Amniotic epithelial cell (primary cell): ENCODE measurements at places on chromosomes 4 and X.

DNA sequence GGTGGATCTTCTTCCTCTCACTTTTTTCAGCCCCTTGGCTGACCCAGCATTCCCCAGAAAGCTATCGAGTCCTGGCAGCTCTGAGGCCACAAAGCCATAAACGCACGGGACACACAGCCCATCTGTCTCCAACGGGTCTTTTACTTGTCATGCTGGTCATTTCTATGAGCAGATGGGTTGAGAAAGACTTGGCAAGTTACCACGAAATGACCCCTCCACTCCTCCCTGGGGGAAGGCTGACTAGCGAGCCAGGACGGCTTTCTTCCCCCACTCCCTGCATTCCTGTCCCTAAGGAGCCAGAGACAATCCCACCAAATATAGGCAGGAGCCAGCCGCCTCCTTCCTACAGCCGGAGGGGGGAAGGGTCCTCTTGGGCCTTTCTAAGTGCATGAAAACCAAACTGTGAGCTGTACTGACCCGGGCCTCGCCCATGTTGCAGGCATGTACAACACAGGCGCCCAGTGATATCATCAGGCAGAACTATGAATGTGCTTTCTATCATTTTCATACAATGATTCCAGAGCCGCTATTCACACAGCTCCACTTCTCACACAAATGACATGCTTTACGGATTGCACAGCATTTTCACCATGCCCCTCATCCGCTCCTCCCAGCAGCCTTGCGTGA is 28.6 kb downstream of the AFAP1 start:
- peak; percentile 87 for DNase-seq

GRCh38 chrX:17590892-17591740 is 146.2 kb upstream of the SCML1 start:
- peak; percentile 0 for DNase-seq

DNA sequence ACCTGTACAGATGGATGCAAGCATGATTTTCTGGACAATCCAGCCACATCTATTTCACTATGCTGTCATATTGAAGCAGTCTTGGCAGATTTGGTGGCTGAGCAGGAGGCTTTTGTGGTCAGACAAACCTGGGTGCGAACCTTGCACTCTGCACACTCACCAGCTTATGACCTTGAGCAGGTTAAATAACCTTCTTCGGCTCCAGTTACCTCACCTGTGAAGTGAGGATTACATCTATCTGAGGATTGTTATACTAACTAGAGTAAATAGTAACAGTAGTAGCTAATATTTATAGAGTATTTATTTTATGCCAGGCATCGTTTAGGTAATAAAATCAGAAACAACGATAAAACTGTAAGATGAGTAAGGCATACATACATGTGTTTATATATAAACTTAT is 150.0 kb downstream of the PPP3CA start:
- DNase-seq, result no peak

DNA sequence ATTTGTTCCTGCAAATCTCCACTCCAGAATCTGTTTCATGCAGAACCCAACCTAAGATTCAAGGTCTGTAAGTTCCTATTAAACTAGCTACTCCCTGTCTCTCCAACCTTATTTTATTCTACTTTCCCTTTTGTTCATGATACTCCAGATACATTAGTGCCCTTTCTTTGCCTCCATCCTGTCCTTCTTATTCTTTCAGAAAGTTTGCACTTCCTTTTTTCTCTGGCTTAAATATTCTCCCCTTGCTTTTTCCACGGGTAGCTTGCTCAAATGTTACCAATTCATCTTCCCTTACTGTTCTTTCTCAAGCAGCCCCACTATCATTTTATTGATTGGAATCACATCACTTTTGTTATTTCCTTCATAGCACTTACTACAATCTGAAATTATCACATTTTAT is 72.1 kb downstream of the CAMK2D start:
- DNase-seq, result no peak

DNA sequence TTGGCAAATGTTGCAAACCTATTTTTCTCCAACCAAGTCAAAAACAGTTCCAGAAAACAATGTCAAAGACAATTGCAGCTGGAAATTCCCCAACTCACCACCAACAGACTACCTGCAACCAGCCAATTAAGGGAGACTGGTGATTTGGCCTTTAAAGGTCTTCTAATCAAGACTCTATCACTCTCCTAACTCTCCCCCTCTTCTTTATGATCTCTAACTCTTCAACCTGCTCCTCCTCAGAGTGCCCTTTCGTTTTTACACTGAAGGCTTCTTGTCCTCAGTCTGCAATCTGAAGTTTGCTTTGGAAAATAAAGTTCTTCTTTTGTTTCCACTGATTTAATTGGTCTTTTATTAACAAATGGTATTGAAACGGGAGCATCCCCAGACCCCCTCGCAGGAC is 203.9 kb downstream of the TECRL start:
- DNase-seq, result no peak

- peak; percentile 16 for DNase-seq
These were observed 190.8 kb upstream of the NUDT6 start for GRCh38 chr4:123113155-123113554.

- peak; percentile 85 for DNase-seq
These were observed 189.0 kb upstream of the HCCS start for GRCh38 chrX:10922159-10922558.

DNA sequence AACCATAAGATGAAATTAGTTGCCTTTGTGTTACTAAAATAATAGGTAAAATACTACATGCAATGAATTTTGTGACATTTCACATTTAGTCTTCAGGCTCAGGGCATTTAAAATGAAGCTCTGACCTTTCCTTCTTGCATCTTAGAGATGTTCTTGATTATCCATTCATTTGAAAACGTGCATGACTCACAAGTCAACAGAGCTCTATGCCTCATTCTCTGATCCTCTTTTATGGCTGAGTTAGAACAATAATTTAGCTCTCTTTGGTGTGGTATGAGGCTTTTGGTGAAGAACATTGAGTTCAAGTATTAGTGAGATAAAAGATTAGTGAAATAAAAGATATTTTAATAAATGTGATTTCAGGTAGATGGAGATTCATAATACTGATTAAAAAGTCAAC is 66.5 kb downstream of the TIGD2 start:
- DNase-seq, result no peak

GRCh38 chr4:40648131-40648530 is 18.5 kb upstream of the RBM47 start:
- DNase-seq, result no peak

- DNase-seq, result no peak
These were observed 240.8 kb upstream of the DDX53 start for GRCh38 chrX:22758807-22759481.

- DNase-seq, result no peak
These were observed 2.7 kb upstream of the PIR start for GRCh38 chrX:15495801-15496200.

DNA sequence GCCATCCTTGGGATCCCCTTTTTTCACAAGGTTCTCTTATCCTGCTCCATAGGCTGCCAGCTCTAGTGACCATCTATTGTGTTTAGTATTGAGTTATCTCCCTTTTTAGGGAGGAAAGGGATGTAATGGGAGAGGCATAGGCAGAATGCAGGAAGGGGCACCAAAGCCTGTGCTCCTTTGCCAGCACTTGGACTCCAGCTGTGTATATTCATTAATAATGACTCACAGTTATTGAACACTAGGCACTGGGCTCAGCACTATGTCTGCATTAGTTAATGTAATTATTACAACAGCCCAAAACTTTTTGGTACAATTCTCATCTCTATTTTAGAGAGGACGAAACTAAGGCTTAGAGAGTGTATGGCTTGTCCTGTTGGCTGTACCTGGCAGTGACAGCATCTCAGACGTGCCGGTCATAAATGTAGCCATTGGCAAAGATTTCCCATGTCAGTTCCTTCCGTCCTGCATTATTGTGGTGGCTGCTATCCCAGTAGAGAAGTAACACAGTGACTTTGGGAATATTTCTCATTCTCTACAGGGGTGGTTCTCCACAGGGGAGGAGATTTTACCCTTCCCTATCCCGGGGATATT is 90.3 kb downstream of the AFF1 start:
- DNase-seq, result no peak

DNA sequence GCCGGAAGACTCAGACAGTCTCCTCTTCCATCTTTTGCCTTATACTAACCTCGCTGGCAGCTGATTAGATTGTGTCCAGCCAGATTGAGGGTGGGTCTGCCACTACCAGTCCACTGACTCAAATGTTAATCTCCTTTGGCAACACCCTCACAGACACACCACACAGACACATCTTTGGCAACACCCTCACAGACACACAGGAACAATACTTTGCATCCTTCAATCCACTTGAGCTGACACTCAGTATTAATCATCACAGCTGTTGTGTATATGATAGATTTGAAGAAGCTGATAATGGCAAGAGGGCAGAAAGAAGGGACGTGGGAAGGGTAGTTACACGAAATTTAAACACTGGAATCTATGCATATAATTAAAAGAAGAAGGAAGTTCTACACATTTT is 139.5 kb downstream of the ANKRD50 start:
- DNase-seq, result no peak

- peak; percentile 65 for DNase-seq
These were observed 132.9 kb upstream of the SPANXC start for GRCh38 chrX:141375011-141375760.

GRCh38 chr4:40058854-40059253 is 2.2 kb downstream of the N4BP2 start:
- DNase-seq, result no peak

GRCh38 chrX:22462959-22463358 is 190.2 kb downstream of the CBLL2 start:
- no peak for DNase-seq

DNA sequence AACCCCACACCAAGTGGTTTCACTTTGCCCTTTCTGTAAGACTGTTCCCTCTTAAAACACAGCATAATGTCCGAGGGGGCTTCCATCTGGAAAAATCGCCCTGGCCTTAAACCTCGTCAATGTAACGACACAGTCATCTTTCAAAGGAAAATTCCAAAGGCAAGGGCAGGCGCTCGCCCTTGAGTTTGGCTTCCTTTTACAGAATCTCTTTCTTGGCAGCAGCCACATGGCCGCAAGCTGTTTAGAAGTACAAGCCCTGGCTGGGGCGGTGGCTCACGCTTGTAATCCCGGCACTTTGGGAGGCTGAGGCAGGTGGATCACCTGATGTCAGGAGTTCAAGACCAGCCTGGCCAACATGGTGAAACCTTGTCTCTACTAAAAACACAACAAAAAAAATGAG is 27.1 kb upstream of the GRPEL1 start:
- DNase-seq, result no peak

GRCh38 chr4:187849556-187850225 is 145.9 kb upstream of the ZFP42 start:
- no peak for DNase-seq

- peak; percentile 13 for DNase-seq
These were observed 1798.9 kb downstream of the PCDH7 start for GRCh38 chr4:32519060-32519459.

DNA sequence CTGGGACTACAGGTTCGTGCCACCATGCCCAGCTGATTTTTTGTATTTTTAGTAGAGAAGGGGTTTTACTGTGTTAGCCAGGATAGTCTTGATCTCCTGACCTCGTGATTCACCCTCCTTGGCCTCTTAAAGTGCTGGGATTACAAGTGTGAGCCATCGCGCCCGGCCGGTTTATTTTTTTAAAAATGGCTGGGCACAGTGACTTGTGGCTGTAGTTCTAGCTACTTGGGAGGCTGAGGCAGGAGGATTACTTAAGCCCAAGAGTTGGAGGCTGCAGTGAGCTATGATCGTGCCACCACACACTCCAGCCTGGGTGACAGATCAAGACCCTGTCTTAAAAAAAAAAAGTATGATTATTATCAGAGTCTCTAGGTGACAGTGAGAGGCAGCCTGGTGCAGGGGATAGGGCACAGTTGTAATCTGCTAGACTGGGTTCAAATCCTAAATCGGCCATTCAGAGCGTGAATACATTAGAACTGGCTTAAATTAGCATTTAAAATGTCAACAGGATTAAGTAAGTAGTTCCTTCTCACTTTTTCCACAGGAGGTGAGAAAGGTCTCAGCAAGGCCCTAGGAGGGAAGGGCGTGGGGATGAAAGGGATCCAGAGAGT is 435 bp upstream of the MGST2 start:
- DNase-seq, result peak; percentile 31

- DNase-seq, result no peak
These were observed 104.8 kb downstream of the ATP11C start for GRCh38 chrX:139828033-139828432.

DNA sequence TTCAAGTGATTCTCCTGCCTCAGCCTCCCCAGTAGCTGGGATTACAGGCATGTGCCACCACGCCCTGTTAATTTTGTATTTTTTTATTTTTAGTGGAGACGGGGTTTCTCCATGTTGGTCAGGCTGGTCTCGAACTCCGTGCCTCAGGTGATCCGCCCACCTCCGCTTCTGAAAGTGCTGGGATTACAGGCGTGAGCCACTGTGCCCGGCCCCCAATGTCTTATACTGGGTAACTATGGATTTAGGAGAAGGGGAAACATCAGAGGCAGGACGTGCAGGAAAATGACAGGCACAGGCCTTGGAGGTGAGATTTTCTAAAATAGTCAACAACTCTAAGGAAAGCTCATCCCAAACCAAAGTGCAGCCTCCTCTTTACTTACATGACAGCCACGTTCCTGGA is 11.1 kb upstream of the TSPYL2 start:
- DNase-seq, result no peak

DNA sequence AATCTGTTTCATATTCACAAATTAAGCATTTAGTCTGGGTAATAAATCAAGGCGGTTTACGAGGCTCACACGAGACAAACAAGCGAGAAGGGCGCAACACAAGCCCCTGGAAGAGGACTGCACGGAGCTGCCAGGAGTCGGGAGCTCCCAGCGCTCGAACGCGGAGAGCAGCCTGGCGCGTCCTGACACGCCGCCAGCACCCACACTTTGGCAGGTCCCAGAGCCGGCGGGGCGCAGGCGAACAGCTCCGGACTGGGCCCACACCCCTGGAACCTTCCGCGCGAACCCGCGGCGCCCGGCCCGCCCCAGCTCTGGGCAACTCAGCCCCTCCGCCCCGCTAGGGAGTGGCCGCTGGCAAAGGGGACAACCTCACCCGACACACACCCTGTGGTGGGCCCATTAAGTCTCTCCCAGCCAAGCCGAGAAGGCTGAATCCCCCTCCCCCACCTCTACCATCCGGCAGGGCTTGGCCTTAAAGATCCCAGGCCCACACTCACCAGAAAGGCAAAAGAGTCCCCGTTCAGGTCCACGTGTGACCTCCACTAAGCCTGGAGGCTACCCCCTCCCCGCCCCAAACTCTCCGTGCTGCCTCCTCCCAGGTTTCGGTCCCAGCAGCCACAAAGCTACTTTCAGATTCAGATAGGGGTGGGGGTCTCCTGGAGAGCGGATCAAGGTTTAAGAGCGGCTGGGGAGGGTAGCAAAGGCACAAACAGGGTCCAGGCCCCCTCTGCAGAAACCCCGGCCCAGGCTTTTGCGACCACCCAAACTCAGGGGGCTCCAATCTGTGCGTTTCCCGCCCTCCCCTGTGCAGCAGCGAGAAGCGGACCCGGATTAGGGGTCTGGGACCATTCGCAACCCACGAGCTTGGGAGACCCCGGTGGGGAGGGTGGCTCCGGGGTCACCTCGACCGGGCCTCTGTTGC is 47.5 kb upstream of the BCOR start:
- no peak for DNase-seq

GRCh38 chr4:55612341-55612740 is 20.3 kb upstream of the PDCL2 start:
- DNase-seq, result peak; percentile 7
